ENCODE measurements at places on chromosomes 16 and 17. TPM values are rescaled to one million over a fixed set of nuclear protein-coding genes. Genes with fewer than 3 reads are reported as not detected.

DNA sequence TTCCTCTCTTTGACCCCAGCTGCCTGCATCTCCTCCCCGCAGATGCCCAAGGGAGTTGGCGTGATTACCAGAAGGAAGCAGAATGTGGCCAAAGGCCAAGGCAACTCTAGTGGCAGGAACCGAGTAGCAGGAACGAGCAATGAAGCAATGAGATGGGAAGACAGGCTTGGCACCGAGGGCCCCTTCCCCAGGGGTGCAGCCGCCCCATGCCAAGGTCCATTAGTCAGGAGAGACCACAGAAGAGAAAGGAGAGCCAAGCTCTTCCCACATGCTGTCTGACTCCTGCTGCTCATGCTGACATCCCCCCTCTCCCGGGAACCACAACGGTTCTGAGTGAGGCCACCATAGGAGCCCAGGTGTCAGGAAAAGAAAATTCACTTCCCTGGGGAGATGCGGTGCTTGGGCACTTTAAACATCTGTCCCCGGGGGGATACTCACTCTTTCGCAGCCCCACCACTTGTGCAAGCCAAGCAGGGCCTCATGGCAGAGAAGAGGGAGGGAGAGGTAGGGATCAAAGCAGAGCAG, 67.4 kb downstream of the MYO18A start:
- DNase-seq, result peak; percentile 84

DNA sequence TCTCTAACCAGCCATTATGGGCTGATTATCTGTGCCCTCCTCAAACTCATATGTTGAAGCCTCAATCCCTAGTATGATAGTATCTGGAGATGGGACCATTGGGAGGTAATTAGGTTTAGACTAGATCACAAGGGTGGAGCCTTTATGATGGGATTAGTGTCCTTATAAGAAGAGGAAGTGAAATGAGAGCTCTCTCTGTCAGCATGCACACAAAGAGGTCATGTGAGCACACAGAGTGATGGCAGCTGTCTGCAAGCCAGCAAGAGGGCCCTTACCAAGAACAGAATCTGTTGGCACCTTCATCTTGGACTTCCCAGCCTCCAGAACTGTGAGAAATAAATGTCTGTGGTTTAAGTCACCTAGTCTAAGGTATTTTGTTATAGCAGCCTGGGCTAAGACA, 101.9 kb downstream of the PCTP start:
- no peak for DNase-seq

The PPY gene
- not detected for polyA plus RNA-seq

GRCh38 chr16:69600202-69600601, 34.4 kb downstream of the NFAT5 start:
- DNase-seq, result no peak

The CSH2 gene
- not detected for polyA plus RNA-seq

The HASPIN gene
- polyA plus RNA-seq, result 0.15 TPM

DNA sequence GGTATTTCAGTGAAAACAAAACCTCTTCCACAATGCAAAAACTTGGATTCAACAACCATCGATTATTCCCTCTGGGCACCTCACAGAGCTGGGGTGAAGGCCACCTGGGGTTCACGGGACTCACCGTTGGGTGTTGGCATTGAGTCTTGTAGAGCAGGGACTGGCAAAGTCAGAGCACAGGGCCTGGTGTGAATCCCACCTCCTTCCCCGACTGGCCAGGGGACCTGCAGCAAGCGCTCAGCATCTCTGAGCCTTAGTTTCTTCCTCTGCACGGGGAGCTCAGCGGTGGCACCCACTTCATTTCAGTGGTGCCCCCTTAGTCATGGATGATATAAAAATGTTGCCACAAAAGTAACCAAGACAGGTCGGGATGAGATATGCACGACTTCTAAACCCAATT, 100.4 kb downstream of the METRNL start:
- DNase-seq, result no peak

DNA sequence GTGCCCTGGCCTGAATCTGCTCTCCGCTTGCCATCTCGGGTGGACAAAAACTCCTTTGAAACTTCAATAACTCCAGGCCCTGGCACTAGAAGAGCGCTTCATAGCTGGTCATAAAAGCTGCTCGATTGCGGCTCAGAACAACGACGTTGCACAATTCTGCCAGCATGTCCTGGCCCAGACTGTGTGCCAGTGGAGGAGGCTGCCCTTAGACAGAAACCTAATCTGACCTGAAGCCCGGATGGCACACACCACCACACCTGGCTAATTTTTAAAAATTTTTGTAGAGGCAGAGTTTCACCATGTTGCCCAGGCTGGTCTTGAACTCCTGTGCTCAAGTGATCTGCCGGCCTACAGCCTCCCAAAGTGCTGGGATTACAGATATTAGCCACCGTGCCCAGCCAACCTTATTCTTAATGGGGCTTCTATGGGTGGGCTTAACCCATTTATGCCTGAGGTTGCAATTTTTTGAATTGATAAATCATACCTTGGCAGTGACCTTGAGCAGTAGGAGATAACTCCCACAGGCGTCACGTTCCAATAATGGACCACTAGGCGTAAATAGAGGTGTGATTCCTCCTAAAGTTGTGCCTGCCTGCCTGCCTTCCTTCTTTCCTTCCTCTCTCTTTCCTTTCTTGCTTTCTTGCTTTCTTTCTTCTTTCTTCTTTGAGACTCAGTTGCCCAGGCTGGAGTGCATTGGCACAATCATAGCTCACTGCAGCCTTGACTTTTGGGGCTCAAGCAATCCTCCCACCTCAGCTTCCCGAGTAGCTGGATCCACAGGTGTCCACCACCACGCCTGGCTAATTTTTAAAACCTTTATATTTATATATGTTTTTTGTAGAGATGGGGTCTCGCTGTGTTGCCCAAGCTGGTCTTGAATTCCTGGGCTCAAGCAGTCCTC, 1.1 kb upstream of the PPL start:
- DNase-seq, result no peak

The CARD14 gene
- polyA plus RNA-seq, result 0.06 TPM

- no peak for DNase-seq
Measured at GRCh38 chr17:72423718-72424117, 302.9 kb downstream of the SOX9 start.

DNA sequence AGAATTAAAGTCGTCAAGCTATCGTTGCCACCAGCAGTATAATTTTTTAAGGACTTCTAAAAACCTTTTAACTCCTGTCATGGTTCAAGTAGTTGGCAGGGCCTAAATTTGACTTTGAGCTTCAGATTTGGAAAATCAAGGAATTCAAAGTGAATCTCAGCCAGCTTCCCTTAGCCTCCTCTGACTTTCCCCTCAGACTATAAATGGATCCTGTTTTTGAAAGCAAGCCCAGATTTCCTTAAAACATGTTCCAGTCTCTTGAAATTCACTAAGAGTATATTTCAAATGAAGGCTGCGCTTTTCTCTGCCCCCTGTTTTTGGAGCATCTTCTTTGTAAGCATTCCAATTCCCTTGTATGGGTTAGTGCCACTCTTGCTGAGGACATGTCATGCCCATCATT, 101.8 kb upstream of the CDH8 start:
- DNase-seq, result no peak

The TBC1D3B gene
- 2.0 TPM for polyA plus RNA-seq

The PPP1R27 gene
- polyA plus RNA-seq, result 603 TPM

The CLEC18C gene
- polyA plus RNA-seq, result not detected

The HBQ1 gene
- not detected for polyA plus RNA-seq

The MYLK3 gene
- 6.8 TPM for polyA plus RNA-seq
